ENCODE measurements at places on chromosomes 5 and 9.

DNA sequence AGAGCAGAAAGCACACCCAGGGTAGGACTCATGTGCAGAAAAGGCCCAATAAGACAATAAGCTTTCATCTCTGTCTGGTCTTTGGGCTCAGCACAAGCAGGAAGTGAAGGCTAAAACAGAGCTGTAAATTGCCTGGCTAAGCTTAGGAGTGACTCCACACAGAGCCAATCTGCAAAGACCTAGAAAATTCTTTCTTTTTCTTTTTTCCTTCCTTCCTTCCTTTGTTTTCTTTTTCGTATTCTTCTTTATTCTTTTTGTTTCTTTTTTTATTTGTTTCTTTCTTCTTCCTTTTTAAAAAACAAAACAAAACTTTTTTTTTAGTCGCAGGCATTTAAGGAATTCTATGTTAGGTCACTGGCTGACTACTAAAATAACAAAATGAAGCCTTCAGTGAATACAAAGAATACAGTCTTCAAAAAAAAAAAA lies 12.2 kb downstream of the SLC35A4 start:
- no peaks in the 10 kb centered on the region for H3K27me3 ChIP-seq
- no peaks in the 10 kb centered on the region for H3K4me1 ChIP-seq
- no peak for DNase-seq
- H3K36me3 ChIP-seq = no peaks in the 10 kb centered on the region

DNA sequence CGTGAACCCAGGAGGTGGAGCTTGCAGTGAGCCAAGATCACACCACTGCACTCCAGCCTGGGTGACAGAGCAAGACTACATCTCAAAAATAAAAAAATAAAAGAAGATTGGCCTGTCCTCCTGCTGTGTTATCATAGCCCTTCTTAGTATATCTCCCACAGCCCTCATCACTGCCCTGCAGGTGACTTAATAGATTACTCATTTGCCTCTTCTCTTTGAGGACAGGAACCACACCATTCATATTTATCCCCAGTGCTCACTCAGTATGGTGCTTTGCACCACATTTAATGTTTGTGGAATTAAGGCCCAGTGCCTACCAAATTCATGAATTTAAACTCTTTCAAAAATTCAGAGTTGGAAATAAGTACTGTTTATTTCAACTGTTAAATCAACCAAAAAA lies 10.3 kb downstream of the IDNK start:
- no peak overlapping the region for H3K4me3 ChIP-seq
- DNase-seq = no peak
- peaks cover 4% of the 10 kb centered on the region for H3K36me3 ChIP-seq
- no peak overlapping the region for H3K27ac ChIP-seq
- H3K27me3 ChIP-seq = no peaks in the 10 kb centered on the region

- H3K27ac ChIP-seq = no peak overlapping the region
- no peaks in the 10 kb centered on the region for H3K4me1 ChIP-seq
- DNase-seq = no peak
These were observed 117.8 kb upstream of the SARDH start for GRCh38 chr9:133855802-133856521.

DNA sequence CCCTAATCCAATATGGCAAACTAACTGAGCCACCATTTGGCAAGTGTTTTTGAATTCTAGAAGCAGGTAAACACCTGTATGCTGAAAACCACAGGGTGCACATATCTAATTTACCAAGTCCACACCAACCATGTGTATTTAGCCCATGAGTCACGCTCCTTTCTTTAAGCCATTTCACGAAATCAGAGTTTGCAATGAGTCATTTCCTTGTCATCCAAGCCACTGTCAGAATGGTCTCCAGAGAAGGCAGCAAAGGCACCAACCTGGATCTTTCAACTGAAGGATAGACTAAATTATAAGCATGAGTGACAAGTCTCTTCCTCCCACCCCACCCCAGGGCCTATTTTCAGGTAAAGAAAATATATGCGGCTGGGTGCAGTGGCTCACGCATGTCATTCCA lies 110.0 kb downstream of the PAX5 start:
- no peak for DNase-seq
- H3K36me3 ChIP-seq = peaks cover 61% of the 10 kb centered on the region
- H3K4me1 ChIP-seq = peaks cover 4% of the 10 kb centered on the region

GRCh38 chr9:80094176-80094771 lies 522.5 kb downstream of the TLE4 start:
- H3K36me3 ChIP-seq = no peaks in the 10 kb centered on the region
- no peaks in the 10 kb centered on the region for H3K4me1 ChIP-seq
- no peak overlapping the region for H3K4me3 ChIP-seq
- H3K27ac ChIP-seq = no peak overlapping the region
- H3K27me3 ChIP-seq = no peaks in the 10 kb centered on the region
- no peak for DNase-seq

DNA sequence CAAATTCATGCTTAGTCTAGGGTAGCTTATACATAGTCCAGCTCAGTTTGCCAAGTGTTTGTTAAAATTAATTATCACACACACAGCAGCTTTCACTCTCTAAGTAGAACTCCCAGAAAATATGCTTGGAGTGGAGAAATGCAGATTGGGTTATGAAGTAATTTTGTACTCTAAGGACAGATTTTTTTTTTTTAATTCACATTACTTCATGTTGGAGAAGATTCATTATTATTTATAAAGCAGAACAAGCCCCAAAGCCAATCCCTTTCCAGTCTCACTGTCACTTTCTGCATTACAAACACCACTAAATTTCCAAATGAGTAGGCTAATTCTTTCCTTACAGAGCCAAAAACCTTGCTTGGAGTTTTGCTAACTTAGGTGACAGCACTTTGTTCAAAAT lies 11.7 kb upstream of the C9orf72 start:
- H3K27me3 ChIP-seq = no peaks in the 10 kb centered on the region
- H3K4me3 ChIP-seq = no peak overlapping the region
- no peak for DNase-seq
- H3K4me1 ChIP-seq = peaks cover 28% of the 10 kb centered on the region
- H3K36me3 ChIP-seq = no peaks in the 10 kb centered on the region

- H3K27ac ChIP-seq = no peak overlapping the region
- no peaks in the 10 kb centered on the region for H3K36me3 ChIP-seq
- H3K27me3 ChIP-seq = no peaks in the 10 kb centered on the region
- no peak for DNase-seq
These were observed 386.0 kb upstream of the GRIN3A start for GRCh38 chr9:102124465-102124864.

GRCh38 chr5:14050821-14051220 lies 92.3 kb upstream of the TRIO start:
- H3K36me3 ChIP-seq = no peaks in the 10 kb centered on the region
- no peak for DNase-seq
- H3K27ac ChIP-seq = no peak overlapping the region

- no peaks in the 10 kb centered on the region for H3K36me3 ChIP-seq
- no peak overlapping the region for H3K27ac ChIP-seq
- no peak for DNase-seq
These were observed 273.4 kb downstream of the CSNK1G3 start for GRCh38 chr5:123785162-123786071.

GRCh38 chr5:142952229-142952628 lies 182.1 kb downstream of the ARHGAP26 start:
- no peaks in the 10 kb centered on the region for H3K27me3 ChIP-seq
- no peak overlapping the region for H3K4me3 ChIP-seq
- no peak overlapping the region for H3K27ac ChIP-seq
- DNase-seq = no peak

DNA sequence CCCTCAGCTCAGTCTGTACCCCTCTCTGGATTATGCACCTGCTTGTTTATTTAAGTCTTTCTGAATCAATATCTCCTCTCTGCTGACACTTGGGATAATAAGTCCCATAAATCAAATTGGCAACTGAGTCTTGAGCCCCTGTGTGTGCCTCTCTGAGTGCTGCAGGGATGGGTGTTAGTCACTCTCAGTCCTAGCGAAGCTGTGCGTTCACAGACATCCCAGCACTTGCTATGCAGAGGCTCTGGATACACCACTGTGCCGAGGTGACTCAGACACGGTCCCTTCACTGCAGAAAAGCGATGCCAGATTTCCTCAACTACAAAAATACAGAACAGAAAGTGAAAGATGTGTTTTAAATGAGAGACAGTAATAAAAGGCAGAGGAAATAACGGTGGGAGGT lies 4.1 kb upstream of the KCNMB1 start:
- H3K27ac ChIP-seq = no peak overlapping the region
- H3K4me3 ChIP-seq = no peak overlapping the region
- peaks cover 20% of the 10 kb centered on the region for H3K4me1 ChIP-seq
- no peaks in the 10 kb centered on the region for H3K27me3 ChIP-seq
- no peak for DNase-seq

DNA sequence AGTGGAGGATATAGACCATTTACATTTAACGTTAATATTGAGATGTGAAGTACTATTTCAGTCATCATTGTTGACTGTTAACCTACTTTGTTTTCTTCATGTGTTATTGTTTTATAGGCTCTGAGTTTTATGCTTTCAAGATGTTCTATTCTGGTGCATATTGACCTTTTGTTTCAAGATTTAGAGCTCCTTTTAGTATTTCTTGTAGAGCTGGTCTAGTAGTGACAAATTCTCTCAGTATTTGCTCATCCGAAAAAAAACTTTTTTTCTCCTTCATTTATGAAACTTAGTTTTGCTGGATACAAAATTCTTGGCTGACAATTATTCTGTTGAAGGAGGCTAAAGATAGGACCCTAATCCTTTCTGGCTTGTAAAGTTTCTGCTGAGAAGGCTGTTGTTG lies 91.3 kb downstream of the INVS start:
- H3K27ac ChIP-seq = no peak overlapping the region
- H3K4me1 ChIP-seq = peaks cover 6% of the 10 kb centered on the region
- DNase-seq = no peak
- peaks cover 3% of the 10 kb centered on the region for H3K36me3 ChIP-seq
- H3K4me3 ChIP-seq = no peak overlapping the region

GRCh38 chr5:180238631-180239030 lies 29.6 kb upstream of the RASGEF1C start:
- H3K27ac ChIP-seq = no peak overlapping the region
- DNase-seq = no peak
- H3K27me3 ChIP-seq = no peaks in the 10 kb centered on the region
- peaks cover 71% of the 10 kb centered on the region for H3K36me3 ChIP-seq
- no peaks in the 10 kb centered on the region for H3K4me1 ChIP-seq

DNA sequence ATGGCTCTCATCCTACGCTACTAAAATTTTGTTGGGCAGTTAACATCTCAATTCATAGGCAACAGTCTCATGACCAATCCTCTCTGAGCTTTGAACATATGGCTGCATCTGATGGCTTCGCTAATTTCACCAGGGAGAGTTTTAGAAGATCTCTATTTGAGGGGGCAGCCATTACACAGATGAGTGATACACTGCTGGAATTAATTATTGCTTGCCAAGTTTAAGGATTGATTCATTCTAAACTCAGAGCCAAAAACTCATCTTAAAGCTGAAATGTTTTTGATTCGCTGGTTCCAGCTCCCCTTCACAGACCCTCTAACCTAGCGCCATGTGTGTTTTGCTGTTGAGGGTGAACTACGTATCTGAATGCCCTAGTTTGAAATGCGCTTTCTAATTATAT lies 519.9 kb upstream of the WWC1 start:
- no peaks in the 10 kb centered on the region for H3K36me3 ChIP-seq
- no peak overlapping the region for H3K4me3 ChIP-seq
- H3K27ac ChIP-seq = no peak overlapping the region
- DNase-seq = no peak
- H3K4me1 ChIP-seq = no peaks in the 10 kb centered on the region

- peak within 1 kb of the TSS; percentile 60 for H3K27ac ChIP-seq
- H3K4me3 ChIP-seq = peak within 1 kb of the TSS; percentile 93
- peaks cover 22% of the 10 kb centered on the region for H3K4me1 ChIP-seq
- no peaks in the 10 kb centered on the region for H3K36me3 ChIP-seq
These were observed at the start of the genes C8G and FBXW5 for GRCh38 chr9:136944519-136945332. TSS of gene C8G (plus strand) at chr9:136945243. CDS start at chr9:136945321, 78 bp downstream. TSS of gene FBXW5 (minus strand) at chr9:136944738. CDS start at chr9:136944083, 655 bp downstream.

GRCh38 chr5:141618030-141618803 lies 583 bp downstream of the DIAPH1 start:
- H3K27ac ChIP-seq = peak overlapping the region; percentile 76
- H3K36me3 ChIP-seq = peaks cover 21% of the 10 kb centered on the region
- DNase-seq = peak; percentile 81
- peak overlapping the region; percentile 71 for H3K4me3 ChIP-seq

DNA sequence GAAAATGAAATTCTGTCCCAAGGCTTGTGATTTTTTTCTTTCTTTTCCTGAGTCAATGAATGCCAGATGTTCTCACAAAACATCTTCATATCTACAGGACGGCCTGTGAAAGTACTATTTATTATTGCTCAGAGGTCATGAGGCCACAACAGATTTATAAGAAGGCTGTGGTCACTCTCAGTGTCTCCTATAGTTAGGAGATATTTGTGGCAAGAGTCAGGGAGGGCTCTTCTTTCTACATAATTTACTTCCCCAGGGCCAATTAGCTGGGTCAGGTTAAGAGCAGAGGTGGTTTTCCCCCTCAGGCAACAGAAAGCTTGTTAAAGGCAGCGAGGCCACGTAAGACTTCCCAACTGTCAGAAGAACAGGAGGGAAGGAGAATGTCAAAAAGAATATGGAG lies 248.7 kb downstream of the SLIT3 start:
- no peak for DNase-seq
- H3K27me3 ChIP-seq = 0 out of 2 replicates have a peak, but pooled peaks cover 2% of the 10 kb centered on the region
- no peak overlapping the region for H3K27ac ChIP-seq
- no peak overlapping the region for H3K4me3 ChIP-seq
- no peaks in the 10 kb centered on the region for H3K36me3 ChIP-seq

GRCh38 chr9:89477811-89478630 lies 19.9 kb downstream of the SEMA4D start:
- no peak for DNase-seq
- no peaks in the 10 kb centered on the region for H3K27me3 ChIP-seq
- no peaks in the 10 kb centered on the region for H3K36me3 ChIP-seq
- H3K4me1 ChIP-seq = no peaks in the 10 kb centered on the region
- no peak overlapping the region for H3K27ac ChIP-seq

DNA sequence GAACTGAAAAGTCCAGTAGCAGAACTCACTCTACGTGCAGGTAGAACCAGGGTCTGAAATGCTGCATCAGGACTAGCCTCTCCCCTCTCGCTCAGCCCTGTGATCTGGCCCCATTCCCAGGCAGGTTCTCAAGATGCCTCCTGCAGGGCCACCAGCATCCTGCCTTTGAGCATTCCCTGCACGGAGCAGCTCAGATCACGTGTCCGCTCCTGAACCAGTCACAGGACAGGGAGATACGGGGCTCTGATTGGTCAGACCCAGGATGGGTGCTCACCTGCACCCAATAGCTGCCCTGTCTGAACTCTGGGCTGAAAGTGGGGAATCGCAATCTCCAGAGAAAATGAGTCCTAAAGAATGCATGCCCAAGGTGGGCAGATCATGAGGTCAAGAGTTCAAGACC lies 50.8 kb downstream of the NEURL1B start:
- H3K27ac ChIP-seq = no peak overlapping the region
- no peak overlapping the region for H3K4me3 ChIP-seq
- H3K4me1 ChIP-seq = peaks cover under 1% of the 10 kb centered on the region
- H3K27me3 ChIP-seq = no peaks in the 10 kb centered on the region
- no peak for DNase-seq
- no peaks in the 10 kb centered on the region for H3K36me3 ChIP-seq

DNA sequence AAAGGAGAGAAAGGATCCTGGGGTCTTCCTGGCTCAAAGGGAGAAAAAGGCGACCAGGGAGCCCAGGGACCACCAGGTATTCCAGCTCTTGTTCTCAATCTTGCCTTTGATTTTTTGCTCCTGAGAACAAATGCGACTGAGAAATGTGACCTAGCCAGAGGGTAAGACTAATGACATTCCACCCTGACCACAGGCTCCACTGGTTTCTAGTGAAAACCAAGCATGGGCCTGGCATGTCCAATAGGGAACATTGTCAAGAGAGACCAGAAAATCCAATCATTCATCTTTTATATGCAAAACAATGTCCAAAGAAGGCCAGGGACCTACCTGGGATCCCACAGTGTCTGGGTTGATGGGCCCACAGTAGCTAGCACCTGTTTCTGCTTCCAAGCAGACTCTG lies 50.3 kb upstream of the TGFBR1 start:
- H3K27ac ChIP-seq = no peak overlapping the region
- DNase-seq = no peak
- H3K4me3 ChIP-seq = no peak overlapping the region
- no peaks in the 10 kb centered on the region for H3K36me3 ChIP-seq
- no peaks in the 10 kb centered on the region for H3K27me3 ChIP-seq
